ENCODE measurements at places on chromosomes 4 and X. TPM values are rescaled to one million over a fixed set of nuclear protein-coding genes. Genes with fewer than 3 reads are reported as not detected.
A peak's percentile ranks its signal among the peaks of the same experiment; 100 is the strongest.

The TMLHE gene
- total RNA-seq = 14.2 TPM

The DSPP gene
- total RNA-seq = not detected

The PSAPL1 gene
- not detected for total RNA-seq

The EREG gene
- total RNA-seq = 0.36 TPM

The HHIP gene
- total RNA-seq = 8.6 TPM

The MID2 gene
- total RNA-seq = 3.3 TPM

The SCML1 gene
- total RNA-seq = 6.7 TPM

The CTAG2 gene
- 27.1 TPM for total RNA-seq

- no peak overlapping the region for H3K27ac ChIP-seq
- no peak for DNase-seq
- H3K27me3 ChIP-seq = no peaks in the 10 kb centered on the region
- no peak overlapping the region for H3K4me3 ChIP-seq
- H3K36me3 ChIP-seq = no peaks in the 10 kb centered on the region
- H3K4me1 ChIP-seq = no peaks in the 10 kb centered on the region
Observed at GRCh38 chrX:135531813-135532212, 11.4 kb downstream of the INTS6L start.

DNA sequence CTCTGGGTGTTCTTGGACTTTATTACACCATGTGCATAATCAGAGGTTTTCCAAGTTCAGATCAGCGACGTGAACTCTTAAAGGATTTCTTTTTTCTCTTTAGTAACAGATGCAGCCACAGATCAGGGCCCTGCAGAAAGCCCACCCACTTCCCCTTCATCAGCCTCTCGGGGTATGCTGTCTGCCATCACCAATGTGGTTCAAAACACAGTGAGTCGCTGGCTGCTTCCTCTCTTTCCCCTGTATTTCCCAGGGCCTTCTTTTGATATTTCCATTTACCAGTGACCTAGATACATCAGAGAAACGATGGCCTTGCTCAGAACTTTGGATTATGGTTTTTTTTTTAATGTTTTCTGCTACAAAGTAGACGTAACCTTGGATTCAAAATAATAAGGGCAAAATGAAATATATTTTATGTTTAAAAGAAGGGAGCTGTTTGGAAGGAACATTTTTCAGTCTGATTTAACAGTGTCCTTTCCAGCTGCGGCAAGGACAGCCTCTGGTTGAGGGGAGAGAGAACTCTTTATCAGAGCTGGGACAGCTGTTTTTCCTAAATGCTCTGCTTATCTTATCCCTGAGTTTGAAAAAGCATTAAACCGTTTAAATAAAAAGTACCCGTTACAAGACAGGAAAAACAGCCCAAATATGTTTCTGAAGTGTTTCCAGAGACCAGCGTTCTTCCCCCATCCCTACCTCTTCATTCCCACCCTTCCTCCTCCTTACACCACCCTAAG lies 38.2 kb downstream of the FAM114A1 start:
- H3K4me1 ChIP-seq = 0 out of 2 replicates have a peak, but pooled peaks cover 2% of the 10 kb centered on the region
- H3K36me3 ChIP-seq = peaks cover 60% of the 10 kb centered on the region
- no peak overlapping the region for H3K4me3 ChIP-seq
- peak overlapping the region; percentile 37 for H3K27ac ChIP-seq

DNA sequence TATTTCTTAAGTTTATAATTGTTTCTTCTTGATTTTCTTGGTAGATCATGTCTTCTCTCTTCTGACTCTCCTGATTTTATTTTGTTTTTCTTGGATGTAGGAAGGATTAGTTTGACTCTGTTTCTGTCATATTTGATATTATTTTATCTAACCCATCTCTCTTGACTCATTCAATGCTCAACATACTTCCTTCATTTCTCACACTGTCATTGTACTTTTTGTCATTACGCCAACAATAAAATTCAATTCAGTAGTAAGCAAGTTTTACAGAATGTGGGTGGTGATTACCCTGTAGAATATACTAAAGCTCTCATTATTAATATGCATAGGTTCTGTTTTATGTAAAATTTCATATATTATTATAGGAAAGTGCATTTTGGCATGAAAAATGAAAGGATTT lies 1303.0 kb upstream of the AGA start:
- no peaks in the 10 kb centered on the region for H3K27me3 ChIP-seq
- no peak overlapping the region for H3K4me3 ChIP-seq
- DNase-seq = no peak
- H3K27ac ChIP-seq = no peak overlapping the region
- H3K36me3 ChIP-seq = no peaks in the 10 kb centered on the region

DNA sequence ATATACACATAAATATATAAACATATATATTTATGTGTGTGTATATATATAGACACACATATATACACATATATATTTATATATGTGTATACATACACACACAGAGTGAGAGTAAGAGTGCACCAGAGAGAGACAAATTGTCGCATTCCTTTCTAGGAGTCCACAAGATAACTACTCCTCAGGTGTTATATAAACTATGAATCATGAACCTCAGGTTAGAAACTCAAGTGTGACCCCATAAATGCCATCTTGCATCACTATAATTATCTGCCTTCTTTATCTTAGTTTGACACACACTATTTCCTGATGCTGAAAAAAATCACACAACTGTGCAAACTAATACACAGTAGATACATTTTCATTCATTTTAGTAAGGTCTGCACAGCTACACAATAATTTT lies 135.2 kb downstream of the PPARGC1A start:
- H3K4me1 ChIP-seq = no peaks in the 10 kb centered on the region
- H3K27me3 ChIP-seq = no peaks in the 10 kb centered on the region
- no peak overlapping the region for H3K4me3 ChIP-seq
- DNase-seq = no peak
- H3K27ac ChIP-seq = no peak overlapping the region

DNA sequence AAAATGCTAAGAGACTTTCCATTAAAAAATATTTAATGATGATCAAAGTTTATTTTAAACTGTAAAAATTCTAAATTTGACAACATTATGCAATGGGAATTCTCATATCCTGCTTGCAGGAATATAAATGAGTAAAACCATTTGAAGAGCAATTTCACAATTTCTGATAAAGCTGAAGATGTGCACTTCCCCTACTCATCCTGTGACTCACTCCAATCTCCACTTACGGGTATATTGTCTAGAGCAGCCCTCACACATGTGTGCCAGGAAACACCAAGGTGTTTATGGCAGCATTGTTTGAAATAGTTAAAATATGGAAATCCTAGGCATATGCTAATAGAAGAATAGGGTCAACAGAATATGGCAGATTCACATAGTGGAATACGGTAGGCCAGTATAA lies 158.4 kb downstream of the PDHA2 start:
- H3K27ac ChIP-seq = no peak overlapping the region
- H3K4me3 ChIP-seq = no peak overlapping the region
- DNase-seq = no peak
- H3K4me1 ChIP-seq = no peaks in the 10 kb centered on the region
- no peaks in the 10 kb centered on the region for H3K36me3 ChIP-seq

DNA sequence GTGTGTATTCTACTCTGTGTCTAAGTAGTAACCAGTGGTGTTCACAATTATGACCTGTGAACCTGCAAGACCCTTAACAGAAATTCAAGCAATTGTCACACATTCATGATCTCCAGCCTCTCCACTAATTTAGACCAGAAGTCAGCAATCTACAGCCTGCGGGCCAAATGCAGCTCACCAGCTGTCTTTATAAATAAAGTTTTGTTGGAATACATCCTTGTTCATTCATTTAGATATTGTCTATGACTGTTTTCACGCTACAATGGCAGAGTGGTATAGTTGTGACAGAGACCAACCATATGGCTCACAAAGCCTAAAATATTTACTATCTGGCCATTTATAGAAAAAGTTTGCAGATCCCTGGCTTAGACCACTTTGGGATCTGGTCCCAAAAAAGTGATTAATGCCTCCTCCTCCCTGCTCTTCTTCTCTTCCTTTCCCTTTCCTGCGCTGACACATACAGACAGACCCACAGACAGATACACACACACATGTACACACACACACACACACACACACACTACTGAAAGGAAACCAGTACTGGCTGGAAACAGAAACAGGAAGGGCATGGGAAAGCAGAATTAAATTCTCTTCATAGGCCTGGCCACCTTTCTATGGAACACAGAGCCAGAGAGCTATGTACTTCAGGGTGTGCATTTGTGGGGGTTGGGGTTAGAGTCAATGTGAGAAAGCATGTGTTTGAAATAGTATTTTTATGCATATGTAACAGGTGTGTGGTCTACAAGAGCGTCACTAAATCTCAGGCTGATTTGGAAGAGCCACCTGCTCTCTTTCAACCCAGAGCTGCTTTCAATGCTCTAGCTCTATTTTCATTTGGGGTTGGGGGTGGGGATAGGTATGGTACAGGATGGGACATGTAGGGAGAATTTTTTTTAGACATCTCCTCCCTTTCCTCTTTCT lies 49.7 kb upstream of the TMEM164 start:
- no peaks in the 10 kb centered on the region for H3K36me3 ChIP-seq
- no peak overlapping the region for H3K4me3 ChIP-seq
- no peak for DNase-seq
- H3K4me1 ChIP-seq = no peaks in the 10 kb centered on the region

GRCh38 chr4:153520801-153521329 lies 54.7 kb downstream of the TMEM131L start:
- H3K4me1 ChIP-seq = peaks cover 6% of the 10 kb centered on the region
- no peaks in the 10 kb centered on the region for H3K36me3 ChIP-seq
- no peak for DNase-seq
- no peak overlapping the region for H3K4me3 ChIP-seq

- H3K4me1 ChIP-seq = no peaks in the 10 kb centered on the region
- no peak overlapping the region for H3K4me3 ChIP-seq
- no peaks in the 10 kb centered on the region for H3K36me3 ChIP-seq
- H3K27me3 ChIP-seq = 0 out of 2 replicates have a peak, but pooled peaks cover 2% of the 10 kb centered on the region
- DNase-seq = no peak
- H3K27ac ChIP-seq = no peak overlapping the region
Observed at GRCh38 chr4:41454423-41454822, 83.5 kb upstream of the LIMCH1 start.

- no peak overlapping the region for H3K4me3 ChIP-seq
- DNase-seq = no peak
- H3K27ac ChIP-seq = no peak overlapping the region
- H3K27me3 ChIP-seq = no peaks in the 10 kb centered on the region
- H3K4me1 ChIP-seq = no peaks in the 10 kb centered on the region
- no peaks in the 10 kb centered on the region for H3K36me3 ChIP-seq
Observed at GRCh38 chrX:144494074-144494473, 610.2 kb downstream of the UBE2NL start.

GRCh38 chr4:147820975-147821374 lies 89.1 kb downstream of the ARHGAP10 start:
- H3K36me3 ChIP-seq = peaks cover 6% of the 10 kb centered on the region
- no peak for DNase-seq
- H3K4me1 ChIP-seq = peaks cover 14% of the 10 kb centered on the region
- H3K27me3 ChIP-seq = no peaks in the 10 kb centered on the region
- H3K27ac ChIP-seq = no peak overlapping the region

- H3K4me3 ChIP-seq = peak within 1 kb of the TSS; percentile 84
- peak within 1 kb of the TSS; percentile 93 for H3K27ac ChIP-seq
- H3K36me3 ChIP-seq = peaks cover 5% of the 10 kb centered on the region
- peak; percentile 92 for DNase-seq
- H3K27me3 ChIP-seq = no peaks in the 10 kb centered on the region
Observed at GRCh38 chrX:154490414-154491083, at the start of gene SLC10A3. Gene SLC10A3 (minus strand): TSS chrX:154490629. CDS start chrX:154488940, 1,689 bp downstream.

DNA sequence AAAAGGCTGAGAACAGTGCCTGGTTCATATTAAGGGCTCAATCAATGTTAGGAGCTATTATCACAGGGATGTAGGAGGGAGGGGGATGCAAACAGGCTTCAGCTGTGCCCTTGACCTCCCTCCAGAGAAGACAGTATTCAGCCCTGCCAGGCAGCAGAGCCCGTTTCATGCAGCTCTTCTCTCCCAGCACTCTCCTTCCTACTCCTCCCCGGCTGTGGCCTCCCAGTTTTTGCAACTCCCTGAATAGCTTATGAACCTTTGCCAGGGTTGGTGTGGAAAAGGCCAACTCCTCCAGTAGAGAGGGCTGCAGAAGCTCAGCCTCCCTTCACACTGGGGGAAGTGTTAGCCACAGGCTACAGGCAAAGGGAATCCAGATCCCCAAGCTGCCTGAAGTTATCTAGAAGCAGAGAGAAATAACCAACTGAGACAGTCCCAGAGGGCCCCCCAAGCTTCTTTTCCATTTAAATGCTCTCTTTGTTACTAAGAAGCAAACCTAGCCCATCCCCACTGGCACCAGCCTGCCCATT lies 31.7 kb upstream of the APLN start:
- no peaks in the 10 kb centered on the region for H3K4me1 ChIP-seq
- no peak overlapping the region for H3K27ac ChIP-seq
- H3K36me3 ChIP-seq = no peaks in the 10 kb centered on the region

GRCh38 chr4:184383497-184384055 lies 90.8 kb downstream of the IRF2 start:
- peak; percentile 99 for DNase-seq
- H3K36me3 ChIP-seq = peaks cover 14% of the 10 kb centered on the region
- peaks cover 27% of the 10 kb centered on the region for H3K4me1 ChIP-seq

DNA sequence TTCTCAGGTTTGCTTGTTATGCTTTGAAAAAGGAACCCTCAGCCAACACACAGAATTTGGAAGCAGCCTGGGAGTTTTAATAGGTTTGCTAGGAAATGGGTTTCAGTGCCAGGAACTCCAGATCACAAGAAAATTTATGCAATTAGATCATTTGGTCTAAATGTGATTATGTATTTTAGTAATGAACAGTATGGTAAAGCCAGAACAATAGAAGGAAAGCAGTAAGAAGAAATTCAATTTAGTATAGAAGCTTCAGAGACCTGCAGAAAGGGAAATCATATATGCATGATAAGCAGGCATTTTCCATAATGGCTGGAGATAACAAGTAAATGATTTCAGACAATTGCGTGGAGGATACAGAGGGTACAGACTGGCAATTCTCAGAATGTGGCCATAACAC lies 184.7 kb downstream of the KCNIP4 start:
- H3K27ac ChIP-seq = no peak overlapping the region
- H3K27me3 ChIP-seq = no peaks in the 10 kb centered on the region
- H3K4me1 ChIP-seq = no peaks in the 10 kb centered on the region
- H3K36me3 ChIP-seq = no peaks in the 10 kb centered on the region
- DNase-seq = no peak

DNA sequence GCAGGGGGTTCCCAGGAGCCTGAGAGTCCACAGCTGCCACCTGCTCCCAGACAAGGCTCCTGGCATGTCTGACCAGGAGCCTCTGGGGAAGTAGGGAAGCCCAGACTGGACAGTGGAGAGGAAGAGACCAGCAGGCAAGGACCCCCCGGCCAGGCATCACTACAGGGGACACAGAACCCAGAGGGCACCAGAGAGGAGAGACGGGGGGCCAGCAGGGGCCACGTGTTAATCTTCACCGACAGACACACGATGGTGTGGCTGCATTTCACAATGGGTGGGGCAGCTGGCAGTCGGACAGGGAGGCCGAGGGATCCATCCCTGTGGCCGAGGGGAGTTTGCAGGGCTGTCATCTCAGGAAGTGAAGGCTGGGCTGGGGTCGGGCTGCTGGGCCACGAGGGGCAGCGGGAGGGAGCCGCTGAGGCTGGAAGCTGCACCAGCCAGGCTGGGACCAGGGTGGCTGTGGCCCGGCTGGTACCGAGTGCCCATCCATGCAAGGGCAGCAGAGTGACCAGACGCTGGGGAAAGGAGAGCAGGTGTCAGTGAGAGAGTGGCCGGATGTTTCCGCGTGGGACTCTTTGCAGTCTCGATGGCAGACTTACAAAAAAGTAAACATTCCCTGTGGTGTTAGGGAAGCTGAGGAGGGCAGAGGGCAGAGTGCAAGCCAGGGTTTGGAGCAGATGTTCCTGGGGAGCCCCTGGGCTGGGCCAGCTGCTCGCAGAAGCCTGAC lies 4.7 kb downstream of the PDE6B start:
- no peak overlapping the region for H3K27ac ChIP-seq
- H3K4me3 ChIP-seq = no peak overlapping the region
- no peaks in the 10 kb centered on the region for H3K4me1 ChIP-seq
- no peak for DNase-seq
- no peaks in the 10 kb centered on the region for H3K27me3 ChIP-seq

Data from IMR-90 (cell line).